Stimulated activated CD8-positive, alpha-beta memory T cell treated with anti-CD3 and anti-CD28 coated beads, Interleukin-2, amount 100 ng/mL, for 1 hour (primary cell): ENCODE measurements at places on chromosomes 3 and 15.

DNA sequence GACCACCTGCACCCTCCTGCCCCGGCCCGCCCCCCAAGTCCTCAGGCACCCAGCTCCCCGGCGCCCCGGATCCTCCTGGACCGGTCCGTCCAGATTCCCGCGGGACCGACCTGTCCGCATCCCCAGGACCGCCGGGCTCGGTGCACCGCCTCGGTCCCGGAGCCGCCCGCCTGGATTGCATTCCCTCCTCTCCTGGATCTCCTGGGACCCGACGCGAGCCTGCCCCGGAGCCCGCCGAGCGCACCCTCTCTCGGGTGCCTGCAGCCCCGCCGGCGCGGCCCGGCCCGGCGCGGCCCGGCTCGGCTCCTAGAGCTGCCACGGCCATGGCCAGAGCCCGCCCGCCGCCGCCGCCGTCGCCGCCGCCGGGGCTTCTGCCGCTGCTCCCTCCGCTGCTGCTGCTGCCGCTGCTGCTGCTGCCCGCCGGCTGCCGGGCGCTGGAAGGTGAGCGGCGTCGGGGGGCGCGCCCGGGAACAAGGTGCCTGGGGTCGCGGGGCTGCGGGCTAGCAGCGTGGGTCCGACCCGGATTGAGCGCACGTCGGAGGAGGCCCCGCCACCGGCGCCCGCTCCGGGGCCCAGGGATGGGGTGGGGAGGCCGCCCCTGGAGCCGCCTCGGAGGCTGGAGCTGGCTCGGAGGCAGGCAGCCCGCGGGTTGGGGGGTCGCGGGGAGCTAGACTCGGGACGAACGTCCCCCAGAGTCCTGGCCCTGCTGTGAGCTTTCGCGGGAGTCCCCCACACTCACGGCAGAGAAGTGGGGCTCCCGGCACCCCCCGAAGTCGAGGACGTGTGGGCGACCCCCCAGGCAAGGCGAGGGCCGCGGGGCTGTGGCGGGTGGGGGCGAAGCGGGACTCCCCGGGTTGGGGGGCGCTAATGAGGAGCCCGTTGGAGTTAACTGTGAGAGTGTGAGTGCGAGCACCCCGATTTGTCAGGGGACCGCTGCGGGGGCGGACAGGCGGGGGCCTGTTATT is 610 bp downstream of the EPHB3 start:
- DNase-seq: no peak

DNA sequence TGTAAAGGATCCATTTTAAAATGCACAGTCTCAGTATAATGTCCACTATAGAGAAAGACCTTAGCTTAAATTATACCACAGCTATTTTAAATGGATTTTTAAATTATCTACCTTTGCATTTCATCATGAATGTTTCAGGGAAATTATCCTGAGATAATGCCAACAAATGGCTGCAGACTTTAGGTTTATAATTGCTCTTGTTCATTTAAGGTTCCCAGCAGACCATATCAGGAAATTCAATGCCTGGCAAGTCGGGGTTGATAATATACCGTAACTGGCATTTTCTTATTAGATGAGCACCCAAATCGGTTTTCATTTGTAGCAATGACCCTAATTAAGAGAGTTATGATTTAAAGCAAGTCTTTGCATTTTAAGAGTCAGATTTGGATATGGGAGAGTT is 227.1 kb upstream of the ARRDC4 start:
- no peak for DNase-seq

GRCh38 chr15:82995076-82995475 is 9.1 kb downstream of the RAMAC start:
- no peak for DNase-seq

DNA sequence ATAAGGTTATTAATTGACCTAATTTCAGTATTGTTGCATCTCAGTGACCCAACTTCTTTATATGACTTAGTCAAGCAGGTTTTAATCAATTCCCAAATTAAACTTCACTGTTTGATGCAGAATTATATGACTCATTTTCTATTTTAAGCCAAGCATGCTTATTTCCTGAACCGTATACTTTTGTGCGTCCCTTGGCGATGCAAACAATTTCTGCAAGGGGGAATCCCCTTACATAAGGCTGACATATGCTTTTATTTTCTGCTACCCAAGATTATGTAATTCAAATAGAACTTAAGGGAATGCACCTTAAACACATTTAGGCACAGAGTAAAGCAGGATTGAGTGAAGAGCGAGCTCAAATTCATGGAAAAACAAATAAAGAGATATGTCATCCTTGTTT is 303.9 kb downstream of the PDCD6IP start:
- DNase-seq: no peak

DNA sequence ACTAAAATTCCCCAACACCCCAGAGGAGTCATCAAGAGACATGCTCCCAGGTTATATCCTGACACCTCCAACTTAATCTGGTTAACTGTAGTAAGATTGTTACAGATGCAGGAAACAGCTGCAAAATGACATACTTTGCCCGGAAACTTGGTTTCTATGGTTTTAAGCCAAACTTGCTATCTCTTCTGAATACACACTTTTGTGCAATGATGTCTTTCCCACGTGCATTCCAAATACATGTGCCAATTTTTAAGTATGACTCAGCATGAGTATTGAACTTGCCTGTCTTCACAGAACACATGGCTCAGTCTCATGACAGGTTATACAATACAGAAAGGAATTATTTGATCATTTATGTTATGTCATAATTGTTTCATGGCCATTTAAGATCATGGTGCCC is 207.0 kb upstream of the DCBLD2 start:
- no peak for DNase-seq

DNA sequence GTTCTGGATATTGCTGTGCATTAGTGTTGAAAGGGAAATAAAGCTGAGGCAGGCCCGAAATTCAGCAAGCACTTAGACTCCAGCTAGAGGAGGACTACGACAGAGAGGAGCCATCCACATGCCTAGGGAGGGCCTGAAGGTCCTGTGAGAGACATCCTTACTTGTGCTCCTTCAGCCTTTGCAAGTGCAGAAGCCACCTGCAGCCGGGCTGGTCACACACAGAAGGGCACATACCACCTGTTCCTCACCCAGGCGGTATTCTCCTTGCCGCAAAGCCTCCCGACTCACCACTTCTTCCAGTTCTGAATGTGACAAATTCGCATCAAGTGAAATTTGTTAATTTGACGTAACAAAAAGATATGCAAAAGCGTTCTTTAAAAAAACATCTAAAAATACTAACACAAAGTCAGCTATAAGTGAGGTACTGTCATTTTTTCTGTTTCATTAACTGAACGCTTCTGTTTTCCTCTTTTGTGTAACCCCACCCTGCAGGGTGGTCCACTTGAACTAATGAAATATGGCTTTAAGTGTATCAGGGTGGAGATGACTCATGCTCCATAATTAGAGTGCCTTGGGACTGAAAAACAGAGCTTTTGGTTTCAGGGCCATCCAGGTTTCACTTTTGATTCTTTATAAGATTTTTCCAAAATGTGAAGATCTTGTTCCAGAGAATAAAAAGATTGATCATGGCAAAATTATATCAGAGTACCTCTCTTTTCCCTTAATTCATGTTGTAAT is 467.9 kb upstream of the ATP11B start:
- no peak for DNase-seq

GRCh38 chr15:73792415-73792814 is 39.3 kb upstream of the INSYN1 start:
- no peak for DNase-seq

GRCh38 chr3:183626877-183627594 is 8.4 kb upstream of the KLHL24 start:
- no peak for DNase-seq

DNA sequence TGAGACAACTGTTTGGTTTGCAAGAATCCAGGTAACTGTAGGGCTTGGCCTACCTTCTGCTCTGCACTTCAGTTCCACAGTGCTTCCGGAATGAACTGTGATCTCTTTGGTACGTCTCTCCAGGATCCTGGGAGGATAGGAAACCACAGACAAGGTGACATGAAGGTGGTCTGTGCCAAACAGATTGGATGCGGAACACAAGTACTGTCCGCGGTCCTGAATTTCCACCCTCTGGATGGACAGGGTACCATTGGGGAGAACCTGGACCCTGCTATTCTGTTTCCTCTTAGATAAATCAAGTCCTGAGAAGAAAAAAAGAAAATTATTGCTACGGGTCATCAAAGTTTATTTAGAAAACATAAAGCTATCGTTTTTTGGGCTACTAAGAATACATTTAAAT is 17.3 kb downstream of the IGSF10 start:
- DNase-seq: no peak

- DNase-seq: no peak
Observed at GRCh38 chr3:41222012-41222411, 22.7 kb downstream of the CTNNB1 start.

GRCh38 chr3:112247350-112247749 is 46.7 kb downstream of the SLC9C1 start:
- DNase-seq: no peak

- DNase-seq: no peak
Observed at GRCh38 chr15:68525815-68526214, 53.0 kb upstream of the CORO2B start.

GRCh38 chr3:64188810-64189560 is 36.3 kb downstream of the PRICKLE2 start:
- DNase-seq: no peak

DNA sequence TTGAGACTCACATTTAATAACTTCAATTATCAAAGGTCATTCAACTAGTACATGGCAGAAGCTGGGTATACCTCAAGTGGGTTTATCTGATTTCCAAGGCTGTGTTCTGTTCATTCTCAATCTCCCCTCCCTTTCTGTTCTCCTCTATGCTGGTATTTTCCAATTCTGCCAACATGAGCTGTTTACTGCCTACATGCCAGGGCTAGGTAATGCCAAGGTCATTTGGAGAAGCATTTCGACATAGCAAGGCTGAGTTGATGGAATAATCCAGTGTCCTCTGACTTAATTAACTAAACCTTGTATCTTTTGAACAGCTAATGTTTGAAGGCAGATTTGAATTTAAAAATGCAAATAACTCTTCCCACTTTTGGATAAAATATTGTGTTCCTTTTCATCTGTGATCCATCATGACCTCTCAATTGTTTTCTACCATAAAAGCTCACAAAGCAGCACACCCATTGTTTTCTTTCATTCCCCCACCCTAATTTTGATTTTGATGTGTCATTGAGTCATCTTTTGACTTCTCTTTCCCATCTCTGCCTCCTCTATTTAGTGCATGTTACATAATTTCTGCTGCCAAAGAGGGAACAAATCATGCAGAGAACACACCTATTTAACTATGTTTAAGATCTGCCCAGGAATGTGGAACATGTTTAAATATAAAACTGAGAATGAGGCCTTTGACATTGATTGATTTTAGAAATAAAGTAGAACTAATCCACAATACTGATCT is 308.8 kb upstream of the NR2E3 start:
- no peak for DNase-seq

DNA sequence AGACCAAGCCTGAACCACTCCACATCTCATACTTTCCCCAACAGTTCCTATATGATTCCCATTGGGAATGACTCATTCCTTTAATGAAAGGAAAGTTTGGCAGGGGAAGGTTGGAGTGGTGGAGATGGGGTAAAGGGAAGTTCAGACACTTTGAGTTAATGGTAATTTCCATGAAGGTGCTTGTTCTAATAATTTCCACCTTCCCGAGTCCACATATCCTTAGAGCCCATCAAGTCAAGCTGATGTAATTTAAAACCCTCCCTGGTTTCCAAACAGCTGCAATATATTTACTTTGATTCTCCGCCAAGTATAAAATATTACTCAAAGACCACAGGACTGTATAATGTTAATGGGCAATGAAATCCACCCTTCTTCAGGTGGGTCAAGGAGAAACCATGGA is 95.0 kb upstream of the GALNT15 start:
- DNase-seq: no peak
